Stimulated activated CD8-positive, alpha-beta memory T cell treated with anti-CD3 and anti-CD28 coated beads, Interleukin-15, amount 100 ng/mL, for 48 hours (primary cell): ENCODE measurements at places on chromosomes 11 and 22.

DNA sequence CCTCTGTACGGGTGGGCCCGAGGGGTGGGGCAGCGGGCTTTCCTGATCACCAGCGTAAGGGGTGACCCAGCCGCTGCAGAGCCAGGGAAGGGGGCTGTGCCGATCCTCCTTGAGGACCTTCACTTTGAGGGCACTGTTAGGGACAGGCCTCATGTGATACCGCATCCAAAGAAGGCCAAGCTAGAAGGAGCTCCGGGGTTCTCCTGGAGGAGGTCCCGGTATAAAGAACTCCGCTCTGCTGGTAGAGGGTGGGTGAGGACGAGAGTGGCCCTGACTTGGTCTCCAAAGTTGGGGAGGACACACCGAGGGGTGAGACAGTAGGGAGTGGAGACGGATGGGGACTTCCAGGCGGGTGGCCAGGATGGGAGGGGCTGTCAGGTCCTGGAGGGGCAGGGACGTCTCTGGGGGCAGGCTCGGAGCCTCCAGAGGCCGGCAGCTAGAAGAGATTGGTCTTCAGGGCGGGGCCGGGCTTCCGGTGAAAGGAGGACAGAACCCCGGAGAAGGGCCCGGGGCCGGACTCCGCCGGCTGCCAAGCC is 4.6 kb downstream of the PHOX2A start:
- DNase-seq, result no peak

DNA sequence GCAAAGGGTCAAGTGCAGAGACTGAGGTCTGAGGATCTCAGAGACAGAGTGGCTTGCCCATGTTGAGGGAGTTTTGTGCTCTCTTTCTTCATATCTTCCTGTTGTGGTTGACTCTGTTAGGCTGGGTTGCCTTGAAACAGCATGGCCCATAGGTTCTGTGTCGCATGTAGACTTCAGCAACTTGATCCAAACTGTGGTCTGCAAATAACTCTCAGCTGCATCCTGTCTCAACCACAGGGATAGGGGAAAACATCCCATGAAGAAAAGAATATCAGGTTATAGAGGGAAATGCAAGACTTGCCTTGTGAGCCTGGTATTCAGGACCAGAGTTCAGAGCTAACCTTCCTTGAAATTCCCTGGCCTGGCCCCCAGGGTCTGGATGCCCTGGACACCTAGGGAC is 69.4 kb downstream of the FLI1 start:
- no peak for DNase-seq

- DNase-seq, result no peak
These were observed 25.8 kb upstream of the C11orf96 start for GRCh38 chr11:43916621-43917020.

DNA sequence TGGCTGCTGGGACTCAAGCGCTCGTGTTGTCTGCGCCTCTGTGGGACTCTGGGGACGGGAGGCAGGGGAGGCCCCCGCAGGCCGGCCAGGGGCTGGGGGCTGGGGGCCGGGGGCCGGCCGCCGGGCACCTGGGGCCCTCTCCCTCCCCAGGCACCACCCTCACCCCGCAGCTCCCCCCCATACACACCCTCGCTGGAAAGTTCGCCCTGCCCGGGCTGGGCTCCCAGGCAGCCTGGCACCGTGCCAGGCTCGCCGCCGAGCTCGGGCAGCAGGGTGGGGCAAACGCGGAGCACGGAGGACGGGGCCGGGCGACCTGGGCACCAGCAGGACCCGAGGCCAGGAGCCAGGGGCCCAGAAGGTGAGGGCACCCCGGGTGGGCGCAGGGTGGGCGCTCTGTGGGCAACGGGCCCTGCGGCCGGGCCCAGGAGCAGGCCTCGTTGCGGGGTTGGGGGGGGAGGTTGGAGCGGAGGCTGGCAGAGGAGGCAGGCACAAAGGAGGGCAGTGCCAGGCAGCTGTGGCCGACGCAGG is 76.7 kb upstream of the WNT7B start:
- no peak for DNase-seq

DNA sequence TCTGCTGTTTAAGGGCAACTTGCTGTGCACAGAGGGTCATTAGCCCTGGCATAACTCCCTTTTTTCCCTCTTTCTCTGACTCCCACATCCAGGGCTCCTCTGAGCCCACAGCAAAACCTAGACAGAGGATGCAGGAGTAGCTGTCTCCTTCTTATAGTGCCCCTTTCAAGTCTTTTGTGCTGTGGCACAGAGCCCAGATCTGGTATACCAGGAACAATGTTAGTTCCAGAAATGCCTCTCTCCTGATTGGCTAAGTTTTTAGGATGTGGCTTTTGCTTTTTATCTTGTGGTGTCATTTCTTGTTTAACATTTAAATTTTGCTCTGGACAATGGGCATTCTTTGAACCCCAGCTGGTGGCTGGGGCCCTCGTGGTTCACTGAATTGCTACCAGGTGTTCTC is 25.6 kb upstream of the RRM1 start:
- DNase-seq, result no peak

DNA sequence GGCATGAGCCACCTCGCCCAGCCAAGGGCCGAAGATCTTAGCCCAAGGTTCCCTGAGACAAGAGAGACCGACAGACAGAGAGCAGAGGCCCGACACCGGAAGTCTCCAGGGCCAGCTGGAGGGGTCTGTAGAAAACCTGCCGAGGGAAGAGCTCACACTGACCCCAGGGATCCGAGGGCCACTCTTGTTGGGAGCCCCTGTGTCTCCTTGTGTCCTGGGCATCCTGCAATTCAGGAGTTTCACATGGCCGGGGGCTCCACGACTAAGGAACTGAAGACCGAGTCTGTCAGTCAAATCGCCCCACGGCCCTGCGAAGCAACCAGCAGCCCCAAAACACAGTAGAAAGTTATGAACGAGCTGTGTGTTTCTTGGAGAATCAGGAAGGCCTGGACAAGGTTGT is 1482.0 kb downstream of the BRD1 start:
- no peak for DNase-seq

- DNase-seq, result peak; percentile 19
These were observed 59.4 kb downstream of the ACER3 start for GRCh38 chr11:76919887-76920746.

DNA sequence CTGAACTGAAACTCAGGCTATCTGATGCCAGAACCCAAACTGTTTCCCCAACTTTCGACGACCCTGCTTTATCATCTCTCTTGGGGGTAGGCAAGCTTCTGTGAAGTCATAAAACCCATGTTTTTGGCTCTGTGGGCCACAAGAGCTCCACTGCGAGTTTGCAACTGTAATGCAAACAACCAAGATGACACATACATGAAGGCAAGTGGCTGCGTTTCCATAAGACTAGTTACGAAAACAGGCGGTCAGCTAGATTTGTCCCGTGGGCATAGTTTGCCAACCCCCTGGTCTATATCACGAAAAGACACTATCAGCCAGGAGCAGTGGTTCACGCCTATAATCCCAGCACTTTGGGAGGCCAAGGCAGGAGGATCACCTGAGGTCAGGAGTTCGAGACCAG is 37.5 kb downstream of the TPST2 start:
- no peak for DNase-seq

- DNase-seq, result no peak
These were observed 48.7 kb upstream of the FDX1 start for GRCh38 chr11:110380836-110381622.

GRCh38 chr22:26667140-26667539 is 9.8 kb downstream of the MIAT start:
- no peak for DNase-seq

- DNase-seq, result no peak
These were observed 360.3 kb upstream of the SYN3 start for GRCh38 chr22:33418484-33418883.

DNA sequence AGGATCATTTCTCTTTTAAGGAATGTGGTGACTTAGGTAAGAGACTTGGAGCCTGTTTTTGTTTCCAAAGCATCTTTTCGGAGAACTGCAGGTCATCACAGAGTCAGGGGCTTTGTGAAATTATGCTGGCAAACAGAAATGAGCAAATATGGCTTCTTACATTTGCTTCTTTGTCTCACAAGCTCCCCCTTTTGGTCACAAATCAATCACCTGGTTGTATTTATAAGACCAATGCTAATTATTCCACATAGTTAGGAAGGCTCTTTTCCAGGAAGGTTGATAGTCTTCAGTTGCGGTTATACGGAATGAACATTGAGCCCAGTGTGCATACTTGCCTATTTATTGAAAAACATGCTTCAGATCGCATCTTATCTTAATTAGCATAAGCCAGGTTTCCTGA is 34.6 kb upstream of the CEP126 start:
- DNase-seq, result no peak

GRCh38 chr11:62654297-62654696 is 1.2 kb upstream of the INTS5 start:
- no peak for DNase-seq

DNA sequence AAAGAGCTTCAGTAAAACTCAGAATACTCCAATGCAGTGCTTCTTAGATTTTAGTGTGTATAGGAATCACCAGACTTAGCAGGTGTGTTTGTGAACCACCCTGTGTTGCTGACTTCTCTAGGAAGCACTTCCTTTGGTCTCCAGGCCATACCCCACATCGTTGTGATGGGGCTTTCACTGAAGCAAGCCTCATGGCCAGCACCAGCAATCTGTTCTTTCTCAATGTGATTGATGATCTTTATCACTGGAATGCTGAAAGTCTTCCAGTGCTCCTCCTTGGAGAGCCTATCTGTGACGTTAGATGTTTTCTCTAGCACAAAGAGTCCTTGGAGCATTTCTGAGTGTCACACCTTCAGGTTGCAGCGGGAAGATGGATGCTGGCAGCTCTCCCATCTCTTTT is 280.5 kb downstream of the DDX10 start:
- DNase-seq, result no peak

DNA sequence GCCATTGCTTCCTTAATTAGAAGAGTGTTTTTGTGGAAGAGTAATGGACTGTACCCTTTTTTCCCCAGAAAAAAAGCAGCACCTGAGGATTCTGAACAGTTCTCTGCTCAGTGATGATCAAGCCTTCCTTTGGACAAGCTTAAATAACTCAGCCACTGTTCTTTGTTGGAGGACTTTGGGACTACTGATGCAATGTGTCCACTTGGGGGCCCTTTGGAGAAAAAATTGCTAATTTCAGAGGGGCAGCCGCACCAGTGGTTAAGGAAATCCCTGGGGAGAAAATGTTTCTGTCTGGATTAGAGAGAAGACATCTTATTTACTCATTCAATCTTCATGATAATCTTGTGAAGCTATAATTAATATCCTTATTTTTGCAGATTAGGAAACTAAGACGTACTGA is 5.3 kb upstream of the KMT2A start:
- no peak for DNase-seq

DNA sequence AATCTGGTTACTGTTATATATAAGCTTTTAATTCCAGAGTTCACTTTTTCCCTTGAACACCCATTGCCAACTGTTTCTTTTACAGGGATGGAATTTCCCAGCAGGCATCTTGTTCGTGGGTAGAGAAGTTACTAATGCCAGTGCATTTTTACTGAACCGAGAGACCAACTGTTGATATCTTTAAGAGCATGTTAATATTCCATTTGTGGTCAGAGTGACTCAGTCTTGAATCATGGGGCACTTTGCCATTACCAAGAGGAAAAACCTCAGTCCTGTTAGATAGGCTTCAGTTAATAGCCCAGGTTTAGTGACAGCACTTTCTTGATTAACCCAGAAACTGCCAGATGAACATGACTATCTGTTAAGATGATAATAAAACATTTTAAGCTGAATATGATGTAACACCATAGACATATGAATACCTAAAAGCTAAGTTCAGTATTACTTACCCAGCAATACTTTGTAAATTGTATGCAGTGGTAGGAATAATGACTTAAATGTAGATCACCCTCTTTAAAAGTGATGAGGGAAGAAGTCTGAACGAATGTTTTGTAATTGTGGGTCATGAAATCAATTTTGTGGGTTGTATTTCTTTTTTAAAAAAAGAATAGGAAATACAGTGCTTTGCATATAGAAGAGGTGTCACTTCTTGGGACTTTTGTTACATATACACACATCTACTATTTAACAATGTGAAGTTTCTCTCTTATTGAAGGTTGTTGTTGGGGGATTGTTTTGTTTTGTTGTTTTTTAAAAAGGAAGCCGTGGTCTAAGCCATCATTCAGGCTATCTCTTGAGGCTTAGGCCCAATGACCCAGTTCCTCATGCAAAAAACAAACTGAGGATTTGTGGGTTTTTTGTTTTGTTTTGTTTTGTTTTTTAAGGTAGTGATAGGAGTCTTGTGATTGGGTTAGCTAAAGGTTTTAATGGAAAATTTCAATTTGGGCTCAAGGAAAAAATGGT is 79.2 kb upstream of the GRIK4 start:
- no peak for DNase-seq

DNA sequence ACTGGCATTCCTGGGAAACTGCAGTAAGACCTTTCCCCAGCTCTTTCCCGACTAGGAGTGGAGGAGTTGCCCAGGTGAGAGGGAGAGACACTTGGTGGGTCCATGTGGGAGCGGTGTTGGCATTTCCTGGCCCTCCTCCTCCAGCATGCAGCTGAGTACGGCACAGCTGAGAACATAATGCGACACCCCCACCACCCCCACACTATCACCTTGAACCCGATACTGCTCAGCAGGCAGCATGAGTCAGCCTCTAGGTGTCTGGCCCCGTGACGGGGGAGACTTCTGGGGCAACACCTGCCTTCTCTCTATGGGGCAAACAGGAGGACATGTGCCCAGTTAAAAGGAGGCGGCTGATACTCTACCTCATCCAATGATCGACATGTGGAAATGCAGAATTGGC is 64.4 kb downstream of the PKNOX2 start:
- DNase-seq, result no peak

DNA sequence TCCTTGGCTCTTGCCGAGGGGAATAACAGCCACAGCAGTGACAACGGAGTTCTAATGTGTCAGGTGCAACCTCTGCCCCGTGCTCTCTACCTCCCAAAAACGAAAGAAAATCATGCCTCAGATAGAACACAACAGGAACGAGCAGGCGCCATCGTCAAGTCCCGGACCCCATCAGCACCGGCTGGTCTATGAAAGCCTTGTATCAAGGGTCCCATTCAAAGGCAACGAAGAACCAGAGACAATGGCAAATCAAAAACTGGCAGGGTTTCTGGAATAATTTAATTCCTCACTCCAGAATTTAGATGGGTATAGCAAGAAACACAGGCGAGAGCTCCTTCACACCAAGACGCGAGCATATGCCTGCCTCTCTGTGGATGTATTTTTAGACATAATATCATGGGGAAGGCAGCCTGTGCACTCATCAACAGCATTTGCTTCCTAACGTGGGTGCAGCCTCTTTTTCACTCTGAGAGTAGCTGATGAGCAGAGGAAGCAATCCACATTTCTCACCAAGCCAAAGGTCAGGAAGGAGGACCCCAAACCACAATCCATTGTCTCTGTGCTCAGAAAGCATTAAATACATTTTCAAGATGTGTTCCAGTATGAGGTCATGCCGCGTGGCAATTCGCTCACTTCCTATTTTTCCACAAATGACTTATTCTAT is 193.4 kb upstream of the BLID start:
- DNase-seq, result no peak
